HFF-Myc (cell line): ENCODE measurements at places on chromosomes 12 and 14.

DNA sequence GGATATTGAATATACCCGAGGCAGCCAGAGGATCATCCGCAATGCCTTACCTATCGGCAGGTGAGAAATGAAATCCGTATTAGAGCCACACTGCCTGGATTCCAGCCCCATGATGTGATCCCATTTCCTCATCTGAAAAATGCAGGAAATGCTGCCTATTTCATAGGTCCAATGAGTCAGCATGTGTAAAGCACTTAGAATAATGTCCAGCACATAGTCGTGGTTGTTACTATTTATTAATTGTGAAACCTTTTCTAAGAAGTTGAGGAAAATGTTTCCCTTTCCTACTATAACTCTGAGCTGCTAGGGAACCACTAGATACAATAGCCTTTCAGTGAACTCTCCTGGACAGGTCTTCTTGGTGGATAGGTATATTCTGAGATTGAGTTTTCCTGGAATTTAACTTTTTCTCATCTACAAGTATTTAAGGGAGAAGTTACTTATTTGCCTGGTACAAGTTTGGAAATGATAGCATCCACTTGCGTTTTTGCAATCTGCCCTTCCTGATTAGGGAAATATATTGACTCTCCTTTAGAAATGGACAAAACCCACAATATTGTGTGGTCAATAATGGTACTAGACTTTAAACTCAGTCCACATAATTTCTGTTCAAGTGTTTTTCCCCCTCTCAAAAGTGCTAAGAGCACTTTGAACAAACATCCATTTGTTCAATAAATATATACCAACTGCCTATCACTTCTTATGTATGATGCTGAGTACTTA is 12.2 kb downstream of the POLR3B start:
- DNase-seq, result no peak

DNA sequence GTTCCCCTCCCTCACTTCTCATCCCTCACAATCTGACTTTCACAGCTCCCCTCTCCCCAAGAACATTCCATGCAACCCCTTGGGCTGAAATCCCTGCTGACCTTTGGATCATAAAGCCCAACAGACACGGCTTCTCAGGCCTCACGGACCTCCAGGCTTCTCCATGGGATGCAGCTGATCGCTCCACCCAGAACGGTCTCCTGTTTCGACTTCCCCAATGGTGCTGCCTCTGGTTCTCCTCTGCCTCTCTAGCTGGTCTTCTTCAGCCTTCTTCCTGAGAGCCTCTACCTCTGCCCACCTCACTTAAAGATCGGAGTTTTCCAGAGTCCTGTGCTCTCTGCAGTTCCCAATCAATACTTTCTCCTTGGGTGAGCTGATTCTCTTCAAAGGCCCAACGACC is 17.8 kb upstream of the PRMT8 start:
- DNase-seq, result no peak

GRCh38 chr14:36518586-36519430 is 1.2 kb downstream of the NKX2-1 start:
- no peak for DNase-seq

DNA sequence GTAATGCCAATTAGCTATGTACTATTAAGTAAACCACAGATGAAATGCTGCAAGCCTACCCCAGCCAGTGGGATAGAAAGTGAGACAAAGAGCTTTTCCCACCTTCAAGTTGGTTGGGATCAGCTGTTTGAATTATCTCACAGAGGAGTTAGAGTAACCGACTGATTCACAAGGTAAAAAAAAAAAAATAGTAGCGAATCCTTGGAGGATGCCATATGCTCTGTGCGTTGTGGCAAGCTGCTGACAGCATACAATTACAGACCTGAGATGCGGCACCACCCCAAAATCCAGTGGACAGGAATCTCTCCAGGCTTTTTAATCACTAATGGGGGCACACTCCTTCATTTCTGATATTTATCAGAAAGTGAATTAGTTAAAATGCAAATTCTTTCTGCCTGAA is 157.0 kb upstream of the RMST start:
- no peak for DNase-seq

- DNase-seq, result no peak
Observed at GRCh38 chr12:75831402-75831801, 200.2 kb downstream of the PHLDA1 start.

- DNase-seq, result peak; percentile 76
Observed at GRCh38 chr12:5384015-5384414, 47.9 kb upstream of the NTF3 start.

DNA sequence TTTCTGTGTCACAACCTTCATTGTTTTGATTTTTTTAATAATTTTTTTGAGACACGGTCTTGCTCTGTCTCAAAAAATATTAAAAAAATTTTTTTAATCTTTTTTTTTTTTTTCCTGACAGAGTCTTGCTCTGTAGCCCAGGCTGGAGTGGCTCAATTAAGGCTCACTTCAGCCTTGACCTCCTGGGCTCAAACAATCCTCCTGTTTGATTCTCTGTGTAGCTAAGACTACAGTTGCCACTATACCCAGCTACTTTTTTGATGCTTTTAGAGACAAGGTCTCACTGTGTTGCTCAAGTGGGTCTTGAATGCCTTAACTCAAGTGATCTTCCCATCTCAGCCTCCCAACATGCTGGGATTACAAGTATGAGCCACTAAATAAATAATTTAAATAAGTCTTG is 9.2 kb upstream of the PRH2 start:
- DNase-seq, result no peak

DNA sequence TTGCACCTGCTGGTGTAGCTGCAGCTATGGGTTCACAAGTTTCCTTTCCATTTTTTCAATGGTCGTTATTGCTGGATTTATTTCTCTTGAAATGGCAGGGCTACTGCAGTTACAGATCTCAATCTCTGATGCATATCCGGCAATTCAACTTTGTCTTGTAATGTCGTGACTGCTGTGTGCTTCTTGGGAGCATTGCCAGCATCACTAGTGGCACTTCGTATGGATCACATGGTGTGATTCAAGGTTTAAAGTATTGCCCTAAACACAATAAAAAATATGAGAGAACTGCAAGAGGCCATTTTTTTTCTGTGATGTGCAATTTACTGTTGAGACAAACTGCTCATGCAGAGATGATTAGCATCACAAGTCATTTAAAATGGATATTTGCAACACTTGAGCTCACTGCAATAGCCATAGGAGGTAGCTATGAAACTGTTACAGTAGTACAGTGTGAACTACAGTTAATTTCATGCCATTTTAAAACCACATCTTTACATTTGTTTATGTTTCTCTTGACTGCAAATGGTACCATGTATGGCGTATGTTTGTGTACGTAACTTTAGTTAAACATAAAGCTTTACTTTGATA is 217.4 kb upstream of the PDE3A start:
- DNase-seq, result no peak

GRCh38 chr12:101743724-101744472 is 4.6 kb upstream of the SYCP3 start:
- no peak for DNase-seq

DNA sequence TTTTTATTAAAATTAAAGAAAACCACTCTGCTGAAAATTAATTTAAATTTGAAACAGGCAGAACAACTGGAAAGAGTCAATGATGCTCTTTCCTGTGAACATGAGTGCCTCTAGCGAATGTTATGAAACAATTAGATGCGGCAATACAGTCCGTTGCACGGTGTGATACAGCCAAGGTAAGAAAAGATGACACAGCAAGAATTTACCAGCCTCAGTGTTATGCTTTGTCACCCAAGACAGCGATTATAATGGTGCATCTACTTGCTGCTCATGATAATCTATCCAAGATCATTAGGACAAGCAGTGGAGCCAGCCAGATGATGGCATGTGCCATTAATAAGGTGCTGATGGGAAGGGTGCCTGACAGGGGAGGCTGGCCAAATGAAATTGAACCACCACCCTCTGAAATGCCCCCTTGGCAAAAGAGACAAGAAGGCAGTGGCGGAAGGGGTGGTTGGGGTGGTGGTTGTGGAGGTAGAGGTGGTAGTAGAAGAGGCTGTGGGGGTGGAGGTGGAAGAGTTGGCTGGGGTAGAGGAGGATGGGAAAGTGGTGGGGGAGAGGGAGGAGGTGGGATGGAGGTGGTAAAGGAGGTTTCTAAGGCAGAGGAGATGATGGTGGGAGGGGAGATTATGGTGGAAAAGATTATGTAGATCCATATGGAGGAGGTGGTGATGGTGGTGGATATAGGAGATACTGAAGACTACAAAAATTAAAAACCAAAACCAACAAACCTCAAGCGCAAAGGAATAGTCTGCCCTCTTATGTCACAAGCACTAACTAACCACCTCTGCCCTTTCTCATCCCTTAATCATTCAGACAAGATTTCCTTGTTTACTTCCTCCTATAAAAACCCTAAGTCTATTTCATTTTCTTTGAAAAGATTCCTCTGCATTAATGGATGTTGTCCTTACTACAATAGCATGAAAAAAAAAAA is 4.0 kb upstream of the RESF1 start:
- DNase-seq, result no peak

DNA sequence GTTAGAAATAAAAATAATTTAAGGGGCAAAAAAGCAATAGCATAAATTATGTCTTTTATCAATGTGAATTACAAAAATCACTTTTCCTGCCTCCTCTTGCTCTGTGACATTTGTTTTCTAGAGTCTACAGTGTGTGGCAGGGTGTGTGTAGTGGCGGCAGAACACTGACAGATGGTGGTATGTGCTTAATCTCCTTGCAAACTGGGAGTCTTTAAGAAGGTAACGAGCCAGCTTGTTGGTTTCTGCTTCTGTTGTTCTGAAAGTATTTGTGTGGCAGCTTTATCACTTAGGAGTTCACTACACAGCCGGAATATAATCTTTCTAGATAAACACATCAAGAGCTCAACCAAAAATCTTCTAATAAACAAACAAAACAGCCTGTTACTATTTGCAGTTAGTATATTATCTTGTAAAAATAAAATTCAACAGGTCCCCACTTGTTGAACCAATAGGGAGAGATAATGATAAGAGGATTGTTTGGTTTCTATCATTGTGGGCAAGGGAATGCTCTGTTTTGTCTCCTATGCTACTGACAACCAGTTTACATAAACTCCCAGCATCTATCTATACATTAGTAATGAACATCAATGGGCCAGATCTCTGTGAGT is 13.0 kb downstream of the CDKL1 start:
- no peak for DNase-seq

GRCh38 chr12:113762155-113762881 is 203.8 kb downstream of the RBM19 start:
- no peak for DNase-seq

- DNase-seq, result no peak
Observed at GRCh38 chr12:93080994-93081809, 152.1 kb upstream of the EEA1 start.

DNA sequence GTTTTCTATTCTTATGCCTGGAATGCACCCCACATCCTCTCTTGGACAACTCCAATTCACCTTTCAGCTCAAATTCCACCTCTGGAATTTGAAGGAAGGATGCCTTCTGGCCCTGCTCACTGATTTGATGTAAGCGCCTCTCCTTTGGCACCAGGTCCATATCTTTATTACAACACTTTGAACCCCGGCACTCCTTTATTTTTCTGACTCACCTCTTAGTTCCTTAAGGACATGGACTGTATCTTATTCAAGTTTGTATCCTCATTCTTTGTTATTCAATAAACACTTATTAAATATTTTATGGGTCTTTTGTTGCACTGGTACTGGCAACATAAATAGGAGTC is 3.1 kb downstream of the GALC start:
- DNase-seq, result no peak

DNA sequence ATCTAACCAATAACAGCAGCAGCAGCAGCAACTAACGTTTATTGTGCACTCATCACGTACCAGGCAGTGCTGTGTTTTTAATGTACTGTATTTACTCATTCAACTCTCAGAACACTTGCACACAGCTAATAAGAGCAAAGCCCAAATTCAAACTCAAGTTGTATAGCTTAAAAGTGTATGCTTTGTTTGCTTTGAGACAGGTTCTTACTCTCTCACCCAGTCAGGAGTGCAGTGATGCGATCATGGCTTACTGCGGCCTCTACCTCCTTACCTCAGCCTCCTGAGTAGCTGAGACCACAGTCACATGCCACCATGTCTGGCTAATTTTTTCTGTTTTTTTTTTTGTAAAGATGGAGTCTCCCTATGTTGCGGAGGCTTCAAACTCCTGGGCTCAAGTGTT is 105.4 kb downstream of the PAPLN start:
- DNase-seq, result no peak

GRCh38 chr14:21056520-21057163 is 980 bp upstream of the RNASE8 start:
- DNase-seq, result no peak

DNA sequence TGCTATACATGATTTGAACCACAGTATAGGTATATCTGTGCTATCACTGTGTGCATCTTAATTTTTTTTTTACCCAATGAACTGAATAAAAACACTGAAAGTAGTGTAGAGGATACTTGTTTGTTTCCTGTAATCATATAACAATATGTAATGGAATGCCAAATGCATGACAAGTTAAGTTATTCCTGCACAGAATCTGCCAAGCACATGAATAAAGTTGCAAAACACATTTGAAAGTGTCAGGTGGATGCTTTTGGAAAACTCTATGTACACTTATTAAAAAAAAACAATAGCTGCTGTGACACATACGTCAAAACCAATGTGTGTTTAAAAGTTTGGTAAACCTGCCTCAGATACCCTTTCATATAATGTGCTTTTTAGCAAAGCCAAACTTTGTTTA is 1638.1 kb upstream of the SEL1L start:
- DNase-seq, result no peak

DNA sequence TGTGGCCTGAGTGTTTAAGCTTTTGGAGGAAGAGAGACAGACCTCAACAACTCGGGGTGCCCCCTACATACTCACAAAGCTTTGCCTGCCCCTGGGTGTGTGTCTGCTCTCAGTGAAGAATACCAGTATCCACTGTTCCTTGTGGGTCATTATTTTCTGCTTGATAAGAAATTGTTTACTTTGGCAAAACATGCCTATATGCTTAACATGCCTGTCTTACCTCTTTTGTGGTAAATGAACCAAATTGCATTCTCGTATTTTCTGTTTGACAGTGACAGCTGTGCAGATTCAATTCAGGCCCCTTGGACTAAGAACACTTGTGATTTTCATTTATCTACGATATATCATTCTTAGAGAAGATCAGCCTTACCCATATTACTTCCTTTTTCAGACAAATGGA is 50.6 kb upstream of the REP15 start:
- DNase-seq, result no peak

- no peak for DNase-seq
Observed at GRCh38 chr12:45994736-45995135, 4.4 kb upstream of the SCAF11 start.

GRCh38 chr14:20516921-20517320 is 11.6 kb downstream of the RNASE10 start:
- no peak for DNase-seq

- no peak for DNase-seq
Observed at GRCh38 chr14:88853129-88853528, 28.7 kb downstream of the TTC8 start.

DNA sequence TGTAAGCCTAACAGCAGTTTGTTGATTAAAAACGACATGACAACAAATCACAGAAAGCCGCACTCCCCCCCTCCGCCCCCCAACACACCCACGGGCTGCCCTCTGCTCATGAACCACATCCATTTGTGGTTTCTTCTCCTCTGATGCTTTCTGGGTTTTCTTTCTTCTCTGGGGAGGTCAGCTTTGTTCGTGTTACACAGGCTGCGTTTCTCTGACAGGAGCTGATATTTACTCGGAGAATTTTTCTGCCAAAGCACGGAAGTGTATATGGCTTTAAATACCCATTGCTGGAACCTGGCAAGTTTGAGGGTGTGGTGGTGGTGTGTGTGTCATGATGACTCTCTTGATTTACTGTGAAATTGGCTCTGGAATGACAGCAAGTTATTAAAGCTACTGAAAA is 883.7 kb upstream of the TMEM132C start:
- DNase-seq, result no peak
